T follicular helper cell (primary cell): ENCODE measurements at places on chromosomes 16 and 17.

- DNase-seq, result no peak
Measured at GRCh38 chr16:88597856-88598491, 27.8 kb downstream of the ZC3H18 start.

GRCh38 chr17:30323895-30324319 is 9.9 kb downstream of the TMIGD1 start:
- peak; percentile 17 for DNase-seq

DNA sequence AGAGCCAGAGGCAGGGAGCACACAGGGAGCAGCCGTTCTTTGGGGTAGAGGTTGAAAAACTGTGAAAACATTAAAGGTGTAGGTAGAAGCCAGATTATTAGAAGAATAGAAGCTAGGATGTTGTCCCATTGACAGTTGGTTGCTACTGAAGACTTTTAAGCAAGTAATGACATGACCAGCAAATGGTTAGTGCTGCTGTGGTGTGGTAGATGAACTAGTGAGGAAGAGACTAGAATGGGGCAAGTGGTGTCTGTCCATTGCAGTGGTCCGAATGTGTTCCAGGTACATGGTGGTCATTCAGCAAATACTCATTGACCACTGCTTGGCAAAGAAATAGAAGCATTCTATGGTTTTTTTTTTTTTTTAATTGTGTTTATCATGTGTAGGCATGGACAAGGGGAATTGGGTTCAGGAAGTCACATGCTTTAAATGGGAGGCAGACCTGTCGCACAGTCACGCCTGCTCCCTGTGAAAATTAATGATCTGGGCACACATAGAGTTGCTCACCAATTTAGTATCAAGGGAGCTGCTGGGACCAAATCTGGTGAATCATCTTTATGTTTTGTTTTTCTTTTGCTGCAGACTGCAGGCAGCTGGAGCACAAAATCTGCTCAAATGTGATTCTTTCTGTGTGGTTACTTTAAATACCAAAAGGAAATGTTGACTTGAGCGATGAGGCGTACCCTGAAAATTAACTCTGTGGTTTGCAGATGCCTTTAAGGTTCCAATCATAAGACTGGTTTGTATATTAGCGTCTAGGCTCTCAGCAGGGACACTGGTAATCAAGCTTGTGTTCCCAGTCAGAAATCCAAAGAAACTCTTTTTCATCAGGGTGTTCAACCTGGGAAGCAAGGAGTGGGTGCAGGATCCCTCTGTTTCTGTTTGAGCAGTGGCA is 30.7 kb downstream of the YPEL2 start:
- no peak for DNase-seq

DNA sequence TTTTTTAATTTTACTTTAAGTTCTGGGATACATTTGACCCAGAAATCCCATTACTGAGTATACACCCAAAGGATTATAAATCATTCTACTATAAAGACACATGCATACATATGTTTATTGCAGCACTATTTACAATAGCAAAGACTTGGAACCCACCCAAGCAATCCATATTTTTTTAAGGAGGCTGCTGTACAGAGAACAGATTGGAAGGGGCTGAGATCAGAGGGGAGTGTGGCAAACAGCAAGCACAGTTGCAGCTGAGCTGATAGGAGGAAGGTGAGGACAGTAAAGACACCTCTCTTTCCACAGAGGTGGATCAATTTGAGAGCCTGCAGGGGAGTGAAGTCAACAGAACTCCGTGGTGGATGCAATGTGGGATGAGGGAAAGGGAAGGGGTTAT is 10.2 kb upstream of the TMEM238L start:
- DNase-seq, result no peak

DNA sequence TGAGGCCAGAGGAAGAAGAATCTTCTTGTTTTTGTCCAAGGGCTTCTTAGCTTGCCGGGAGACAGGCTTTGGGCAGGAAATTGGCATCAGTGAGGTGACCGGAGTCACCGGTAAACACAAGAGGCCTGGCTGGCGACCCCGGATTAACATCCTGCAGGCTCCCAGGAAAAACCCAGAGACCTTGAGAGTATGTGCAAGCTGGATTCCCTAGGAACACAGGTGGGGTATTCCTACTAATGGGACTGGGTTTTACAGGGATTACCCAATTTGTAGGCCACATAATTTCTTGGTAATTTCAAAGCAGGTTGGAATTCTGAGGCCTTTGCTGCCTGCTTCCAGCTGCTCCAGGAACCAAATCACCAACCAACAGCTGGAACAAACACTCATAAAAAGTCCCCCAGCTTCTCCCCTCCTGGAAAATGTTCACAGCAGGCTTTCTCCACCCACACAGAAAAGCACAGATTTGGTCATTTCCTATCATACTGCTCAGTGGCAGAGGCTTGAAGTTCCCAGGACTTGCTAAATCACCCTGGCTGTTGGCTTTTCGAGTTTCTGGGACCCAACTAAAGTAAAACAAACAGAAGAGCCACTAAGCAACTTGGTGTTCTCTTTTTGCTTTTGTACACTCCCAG is 258.8 kb downstream of the IRF8 start:
- DNase-seq, result no peak

DNA sequence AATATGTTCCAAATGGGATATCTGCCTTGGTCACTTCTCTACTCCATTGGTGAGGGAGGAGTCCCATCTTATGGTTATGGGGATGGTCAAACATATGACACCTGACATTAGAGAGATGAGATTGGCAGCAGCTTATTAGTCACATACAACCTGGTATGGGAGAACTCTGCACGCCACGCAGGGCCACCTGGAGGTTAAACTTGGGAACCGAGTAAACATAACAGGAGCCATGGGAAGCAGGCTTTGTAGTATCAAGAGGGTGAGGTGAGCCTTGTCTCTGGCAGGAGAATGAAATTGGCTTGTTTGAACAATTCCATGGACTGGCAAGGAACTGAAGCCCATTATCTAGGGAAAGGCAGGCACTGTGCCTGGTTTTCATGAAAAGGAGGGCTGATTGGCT is 238.7 kb upstream of the ELAC2 start:
- DNase-seq, result no peak

- DNase-seq, result no peak
Measured at GRCh38 chr17:34360601-34361270, 2.3 kb downstream of the CCL1 start.

DNA sequence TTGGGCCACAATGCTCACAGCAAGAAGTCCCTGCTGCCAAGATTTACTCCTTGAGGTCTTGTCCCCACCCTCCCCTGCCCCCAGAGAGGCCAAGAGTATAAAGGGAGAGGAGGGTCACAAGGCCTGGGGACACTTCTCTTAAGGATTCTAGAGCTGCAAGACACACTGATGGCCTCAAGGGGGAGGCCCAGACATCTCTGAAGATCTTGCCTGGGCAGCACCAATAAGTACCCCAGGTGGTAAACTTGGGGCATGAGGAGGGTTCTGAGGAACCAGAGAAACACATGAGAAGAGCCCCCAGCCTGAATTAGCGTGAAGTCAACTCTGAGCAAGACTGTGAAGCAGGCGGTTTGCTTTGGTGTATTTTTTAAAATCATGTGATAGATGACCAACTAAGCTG is 26.8 kb upstream of the MTMR4 start:
- no peak for DNase-seq

- no peak for DNase-seq
Measured at GRCh38 chr16:50735629-50736122, 6.2 kb upstream of the CYLD start.

DNA sequence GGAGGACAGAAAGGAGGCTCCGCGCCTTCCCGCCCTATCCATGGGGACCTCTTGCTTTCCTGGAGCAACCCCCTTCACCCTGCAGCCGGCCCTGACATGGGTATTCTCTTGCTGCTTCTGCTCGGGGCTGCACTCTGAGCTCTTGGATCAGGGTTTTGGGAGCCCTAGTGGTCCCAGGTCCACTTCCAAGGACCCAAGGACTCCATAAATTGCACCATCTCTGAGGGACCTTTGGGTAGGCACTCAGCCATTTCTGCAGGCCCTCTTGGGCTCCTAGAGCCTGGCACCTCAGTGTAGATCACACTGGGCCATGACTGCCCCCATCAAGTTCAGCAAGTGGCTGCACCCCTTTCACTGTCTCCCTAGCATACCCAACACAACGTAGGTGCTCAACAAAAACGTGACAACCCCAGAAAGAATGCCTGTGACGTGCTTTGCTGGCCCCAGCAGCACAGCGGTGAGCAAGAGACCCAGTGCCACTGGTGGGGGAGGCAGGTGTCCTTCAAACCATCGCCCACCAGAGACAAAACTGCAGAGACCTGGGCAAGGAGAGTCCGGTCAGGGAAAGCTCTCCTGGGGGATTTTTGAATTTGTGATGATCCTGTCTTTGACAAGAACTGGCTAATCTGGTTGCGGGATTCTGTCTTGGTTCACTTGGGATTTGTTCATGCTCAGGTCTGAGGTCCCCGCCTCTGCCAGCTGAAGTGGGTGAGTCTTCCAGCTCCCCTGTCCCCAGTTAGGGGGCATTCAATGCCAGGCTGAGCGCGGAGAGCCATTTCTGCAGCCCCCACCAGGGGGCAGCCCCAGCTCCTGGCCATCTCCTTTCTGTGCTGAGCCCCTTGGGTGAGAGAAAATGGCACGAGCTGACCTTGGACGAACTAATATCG is 2.5 kb upstream of the RAB11FIP4 start:
- peak; percentile 18 for DNase-seq

DNA sequence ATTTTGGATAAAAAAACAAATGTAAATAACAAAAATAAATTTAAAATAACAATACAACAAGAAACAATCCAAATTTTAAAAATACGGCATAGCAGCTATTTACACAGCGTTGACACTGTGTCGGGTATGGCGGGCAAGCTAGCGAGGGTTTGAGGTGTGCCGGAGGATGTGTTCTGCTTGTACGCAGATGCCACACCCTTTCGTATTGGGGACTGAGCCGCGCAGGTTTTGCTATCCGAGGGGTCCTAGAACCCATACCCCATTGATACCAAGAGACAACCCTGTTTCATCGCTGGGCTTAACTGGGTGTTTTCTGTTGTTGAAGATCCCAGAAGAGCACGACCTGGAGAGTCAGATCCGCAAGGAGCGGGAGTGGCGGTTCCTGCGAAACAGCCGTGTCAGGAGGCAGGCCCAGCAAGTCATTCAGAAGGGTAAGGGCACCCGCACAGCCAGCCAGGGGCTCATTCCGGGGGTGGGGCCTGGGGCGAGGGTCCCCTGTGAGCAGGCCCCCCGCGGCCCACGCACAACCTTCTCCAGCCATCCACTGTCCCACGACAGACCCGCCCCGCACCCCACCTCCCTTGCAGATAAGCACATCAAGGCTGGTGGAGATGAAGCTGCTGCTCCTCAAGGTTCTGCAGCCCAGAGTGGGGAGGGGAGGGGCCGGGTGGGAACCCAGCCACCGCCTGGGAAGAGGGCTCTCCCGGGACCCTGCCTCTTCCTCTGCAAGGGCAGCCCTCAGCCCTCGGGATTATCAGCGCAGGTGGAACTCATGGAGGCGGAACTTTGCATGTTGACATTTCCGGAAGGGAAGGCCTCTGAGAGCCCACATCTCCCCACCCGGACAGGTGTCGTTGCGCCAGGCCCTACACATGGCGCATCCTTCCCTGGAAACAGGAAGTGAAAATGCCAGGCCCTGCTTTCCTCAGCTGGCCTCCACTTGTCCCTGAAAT is 51.2 kb upstream of the CHMP6 start:
- no peak for DNase-seq

GRCh38 chr17:67013891-67014290 is 30.5 kb upstream of the CACNG1 start:
- DNase-seq, result no peak

- DNase-seq, result no peak
Measured at GRCh38 chr17:43911904-43912303, 4.6 kb upstream of the MPP2 start.

DNA sequence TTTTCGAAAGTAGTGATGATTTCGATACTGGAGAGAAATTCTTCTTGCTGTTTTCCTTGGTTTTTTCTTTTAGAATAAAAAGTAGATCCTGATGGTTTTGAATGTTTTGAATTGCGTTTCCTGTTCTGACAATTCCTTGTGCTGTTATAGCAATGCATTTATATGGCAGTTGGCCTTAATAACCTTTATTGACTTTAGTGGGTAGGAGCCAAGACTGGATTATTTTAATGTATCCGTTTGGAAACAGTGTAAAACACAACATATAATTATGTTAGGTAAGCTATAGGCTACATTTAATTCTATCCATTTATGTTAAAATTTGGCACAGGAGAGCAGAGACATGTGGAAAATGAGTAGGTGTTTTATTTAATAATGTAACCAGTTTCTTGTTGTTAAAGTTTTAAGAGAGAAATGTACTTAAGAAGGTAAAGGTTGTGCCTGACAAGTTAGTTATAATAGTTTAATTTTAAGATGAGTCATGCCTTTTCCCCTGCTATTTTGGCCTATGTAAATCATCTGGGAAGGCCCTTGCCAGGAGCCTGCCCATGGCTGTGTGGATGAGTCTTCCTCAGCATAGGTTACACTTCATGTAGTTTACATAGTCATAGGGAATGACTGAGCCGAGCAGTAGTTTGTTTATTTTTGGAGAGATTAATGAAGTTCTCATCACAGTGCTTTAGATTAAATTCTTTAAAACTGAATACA is 189.9 kb downstream of the FTO start:
- no peak for DNase-seq

DNA sequence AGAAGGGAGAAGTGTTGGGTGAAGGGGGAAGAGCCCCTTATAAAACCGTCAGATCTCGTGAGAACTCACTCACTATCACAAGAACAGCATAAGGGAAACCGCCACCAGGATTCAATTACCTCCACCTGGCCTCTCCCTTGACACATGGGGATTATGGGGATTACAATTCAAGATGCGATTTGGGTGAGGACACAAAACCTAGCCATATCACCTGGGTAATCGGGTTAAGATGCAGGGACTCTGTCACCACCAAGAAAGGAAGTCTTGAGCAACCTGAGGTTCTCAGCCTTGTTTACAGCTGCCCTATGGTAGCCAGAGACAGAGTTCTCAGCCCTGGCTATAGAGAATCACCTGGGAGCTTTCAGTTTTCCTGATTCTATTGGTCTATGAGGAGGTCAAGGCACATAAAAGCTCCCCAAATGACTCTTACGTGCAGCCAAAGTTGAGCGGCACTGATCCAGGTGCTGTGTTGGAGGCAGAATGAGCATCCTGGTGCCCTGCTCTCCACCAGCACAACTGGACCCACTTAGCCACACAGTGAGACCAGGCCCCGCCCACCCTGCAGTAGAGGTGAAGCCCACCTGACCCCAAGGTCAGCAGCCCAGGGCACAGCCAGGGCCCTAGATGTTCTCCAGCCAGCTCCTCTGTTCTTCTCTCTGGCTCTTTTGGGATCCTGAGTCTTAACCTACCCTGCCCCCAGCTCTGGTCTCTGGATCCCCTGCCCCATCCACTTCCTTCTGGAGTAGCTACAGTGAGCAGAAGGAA is 138.5 kb upstream of the CDH5 start:
- no peak for DNase-seq
